ENCODE measurements at places on chromosomes 1 and 21.

DNA sequence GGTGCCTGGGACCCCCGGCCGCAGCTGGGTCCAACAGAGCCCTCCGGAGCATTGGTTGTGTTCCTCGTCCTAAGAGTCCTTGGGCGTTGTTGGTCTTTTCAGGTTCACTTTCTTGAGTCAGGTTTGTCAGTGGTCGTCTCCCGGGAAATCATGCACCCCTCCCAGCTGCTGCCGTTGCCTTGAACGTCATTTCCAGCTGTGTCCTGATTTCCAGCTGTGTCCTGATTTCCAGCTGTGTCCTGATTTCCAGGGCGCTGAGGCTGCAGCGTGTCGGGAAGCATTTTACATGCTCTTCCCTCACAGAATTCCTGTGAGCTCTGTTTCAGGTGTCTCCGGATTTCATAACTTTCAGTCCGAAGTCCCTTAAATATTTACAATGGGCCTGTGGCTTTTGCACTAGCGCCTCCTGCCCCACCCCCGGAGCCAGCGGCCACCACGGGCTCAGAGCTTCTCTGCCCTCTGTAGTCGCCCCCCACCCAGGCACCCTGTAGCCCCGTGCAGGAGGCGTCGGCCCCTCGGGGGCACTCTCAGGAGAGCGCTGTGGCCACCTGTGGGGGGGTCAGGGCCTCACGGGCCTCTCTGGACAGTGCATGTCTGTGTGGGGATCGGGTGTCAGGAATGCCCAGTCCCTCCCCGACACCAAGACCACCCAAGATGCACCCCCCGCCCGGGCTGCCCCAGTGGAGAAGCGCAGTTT is 66.7 kb downstream of the COL18A1 start:
- no peak for DNase-seq

DNA sequence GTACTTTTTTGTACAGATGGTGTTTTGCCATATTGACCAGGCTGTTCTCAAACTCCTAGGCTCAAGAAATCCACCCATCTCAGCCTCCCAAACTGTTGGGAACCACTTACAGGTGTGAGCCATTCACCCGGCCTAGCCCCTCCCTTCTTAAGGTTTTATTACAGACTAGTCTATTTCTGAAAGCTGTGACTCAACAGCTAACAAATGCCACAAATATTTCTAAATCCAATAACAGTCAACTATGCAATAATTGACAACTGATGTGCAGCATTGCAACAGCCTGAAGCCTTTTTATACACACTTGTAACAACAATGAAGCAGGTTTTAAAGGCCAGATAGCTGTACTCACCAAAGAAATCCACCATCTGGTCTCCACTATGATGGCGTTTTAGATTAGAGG is 51.4 kb downstream of the GRIK1 start:
- DNase-seq = no peak

GRCh38 chr1:217018648-217019047 is 295.4 kb upstream of the ESRRG start:
- DNase-seq = no peak

DNA sequence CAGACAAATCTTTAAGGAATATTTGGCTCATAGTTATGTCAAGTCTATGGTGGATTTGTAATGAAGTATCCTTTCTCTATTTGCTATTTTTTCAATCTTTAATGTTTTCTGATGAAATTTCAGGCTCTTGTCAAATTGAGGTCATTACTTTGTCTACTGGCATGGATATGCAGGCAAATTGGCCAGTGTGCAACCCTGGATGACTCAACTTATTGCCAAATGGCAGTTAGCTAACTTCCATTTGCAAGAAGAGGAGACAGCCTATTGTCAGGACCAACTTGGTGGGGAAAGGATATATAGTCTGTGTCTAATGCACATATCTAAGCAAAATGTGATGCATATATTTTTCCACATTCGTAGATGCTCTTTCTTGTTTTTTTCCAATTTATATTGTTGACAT is 530.5 kb downstream of the PTBP2 start:
- DNase-seq = peak; percentile 43

GRCh38 chr1:202144402-202145067 is at the start of gene ARL8A:
ARL8A (minus strand) TSS chr1:202144737; CDS start chr1:202144572, 165 bp downstream.
- DNase-seq = peak; percentile 63

GRCh38 chr1:90850181-90850897 is 133.2 kb upstream of the BARHL2 start:
- peak; percentile 64 for DNase-seq

DNA sequence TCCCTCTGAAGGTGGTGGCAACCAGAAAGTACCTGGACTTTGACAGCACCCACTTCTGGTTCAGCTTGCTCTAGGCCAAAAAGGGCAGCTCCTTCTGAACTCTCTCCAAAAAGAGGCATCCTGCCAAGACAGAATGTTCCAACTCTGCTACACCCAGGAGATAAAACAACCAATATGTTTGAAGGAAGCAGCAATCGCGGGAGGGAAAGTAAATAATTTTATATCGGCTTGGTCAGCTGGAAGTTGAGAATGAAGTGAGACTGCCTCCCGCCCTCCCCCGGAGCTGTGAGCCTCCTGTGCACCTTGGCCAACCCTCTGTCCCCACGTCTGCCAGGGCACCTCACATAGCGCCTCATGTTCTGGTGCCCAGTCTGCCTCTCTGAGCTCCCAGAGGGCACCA is 130.3 kb upstream of the ATP1A1 start:
- DNase-seq = no peak

GRCh38 chr1:26297791-26298124 is 8.7 kb downstream of the UBXN11 start:
- no peak for DNase-seq

GRCh38 chr1:215529111-215529510 is 38.0 kb upstream of the KCTD3 start:
- DNase-seq = no peak

- DNase-seq = peak; percentile 61
These were observed at the start of gene AK5 for GRCh38 chr1:77281491-77282186. AK5 (plus strand) TSS chr1:77282019; CDS start chr1:77282314, 295 bp downstream.

Data from suppressor macrophage treated with lipopolysaccharide for 1 hour (primary cell).